ENCODE measurements at places on chromosomes 7 and 10.

- DNase-seq: no peak
These were observed 349.4 kb downstream of the EXOC4 start for GRCh38 chr7:133602291-133602690.

DNA sequence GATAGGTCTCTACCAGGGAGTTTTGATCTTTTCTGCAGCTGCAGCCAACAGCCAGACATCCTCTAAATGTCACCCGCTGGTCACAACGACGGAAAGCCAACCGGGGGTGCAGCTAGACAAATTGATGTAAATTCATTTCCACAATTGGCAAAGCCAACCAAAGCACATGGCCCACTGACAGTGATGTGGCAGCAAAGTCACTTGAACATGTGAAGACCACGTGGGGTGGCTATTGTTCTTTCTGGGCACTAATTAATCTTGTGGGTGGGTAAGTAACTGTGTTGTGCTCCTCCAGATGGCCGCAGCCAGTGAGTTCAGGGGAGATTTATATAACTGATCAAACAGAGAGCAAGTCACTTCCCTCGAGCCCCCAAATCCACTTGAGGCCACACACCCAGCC is 354.1 kb downstream of the ANKRD30A start:
- DNase-seq: no peak

DNA sequence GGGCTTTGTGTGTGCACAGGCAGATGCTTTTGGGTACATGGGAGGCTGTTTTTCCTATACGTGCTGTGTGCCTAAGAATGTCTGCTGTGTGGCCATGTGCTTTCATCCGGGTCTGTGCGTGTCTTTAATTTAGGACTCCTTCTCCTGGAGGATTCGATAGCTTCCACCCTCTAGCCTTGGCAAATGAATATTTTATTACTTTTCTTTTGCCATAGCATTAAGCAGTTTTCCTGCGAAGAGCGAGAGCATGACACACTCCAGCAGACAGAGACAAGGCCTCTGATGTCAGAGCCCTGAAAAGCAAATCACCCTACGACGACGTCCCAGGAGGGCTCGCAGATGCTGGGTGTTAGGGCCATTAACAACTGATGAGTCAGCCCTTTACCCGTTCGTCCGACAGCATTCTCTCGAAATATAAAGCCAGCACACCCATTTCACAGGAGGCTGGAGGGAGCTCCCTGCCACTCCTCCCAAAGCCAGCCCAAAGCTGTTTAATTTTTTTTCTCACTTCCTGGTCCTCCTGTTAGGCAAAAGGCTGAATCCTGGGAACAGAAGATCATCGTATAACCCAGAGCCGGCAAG is 311.3 kb upstream of the ZMIZ1 start:
- DNase-seq: no peak

DNA sequence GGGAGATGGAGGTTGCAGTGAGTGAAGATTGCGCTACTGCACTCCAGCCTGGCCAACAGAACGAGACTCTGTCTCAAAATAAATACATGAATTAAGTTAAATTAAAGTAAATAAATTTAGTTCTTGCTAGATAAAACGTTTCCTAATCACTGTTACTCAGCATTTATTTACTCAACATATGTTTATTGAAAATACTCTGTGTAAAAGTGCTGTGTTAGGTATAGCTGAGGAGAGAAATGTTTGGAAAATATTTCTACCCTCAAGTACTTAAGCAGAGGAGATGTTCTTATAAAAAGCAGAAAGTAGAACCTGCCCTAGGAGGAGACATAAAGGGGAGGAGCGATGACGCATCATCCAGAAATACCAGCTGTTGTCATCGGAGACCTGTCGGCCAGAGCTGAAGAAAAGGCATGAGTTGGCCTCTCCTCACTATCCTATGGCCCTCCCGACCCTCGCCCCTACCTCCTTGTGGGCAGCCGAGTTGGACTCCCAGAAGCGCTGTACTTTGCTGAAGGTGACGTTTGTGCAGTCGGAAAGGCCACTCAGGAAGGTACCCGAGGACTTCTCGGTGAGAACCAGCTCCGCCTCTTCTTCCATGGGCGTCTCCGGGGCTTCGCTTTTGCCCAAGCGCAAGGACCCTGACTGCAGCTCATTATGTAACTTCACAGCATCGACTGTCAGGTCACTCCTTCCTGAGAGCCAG is 1.1 kb downstream of the RRP12 start:
- peak; percentile 49 for DNase-seq

GRCh38 chr7:84199216-84199615 is 4.6 kb upstream of the SEMA3A start:
- no peak for DNase-seq

GRCh38 chr10:2456834-2457233 is 610.5 kb upstream of the PFKP start:
- no peak for DNase-seq

DNA sequence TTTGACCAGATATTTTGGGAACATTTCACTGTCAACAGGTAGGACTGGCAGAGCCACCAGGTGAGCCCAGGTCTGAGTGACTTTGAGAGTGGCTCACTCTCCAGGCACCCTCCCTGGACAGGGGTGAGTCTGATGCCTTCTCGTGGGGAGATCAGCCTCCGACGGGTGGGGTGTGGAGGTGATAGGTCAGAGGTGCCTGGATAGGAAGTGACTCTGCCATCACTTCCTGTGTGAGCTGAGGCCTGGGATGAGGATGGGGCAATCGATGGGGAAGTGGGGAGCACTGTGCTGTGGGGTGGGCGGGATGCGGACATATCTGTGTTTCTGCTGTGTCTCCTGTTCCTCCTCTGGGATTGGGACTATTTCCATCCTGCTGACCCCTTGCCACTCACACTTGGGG is 34.6 kb downstream of the IFT22 start:
- no peak for DNase-seq

DNA sequence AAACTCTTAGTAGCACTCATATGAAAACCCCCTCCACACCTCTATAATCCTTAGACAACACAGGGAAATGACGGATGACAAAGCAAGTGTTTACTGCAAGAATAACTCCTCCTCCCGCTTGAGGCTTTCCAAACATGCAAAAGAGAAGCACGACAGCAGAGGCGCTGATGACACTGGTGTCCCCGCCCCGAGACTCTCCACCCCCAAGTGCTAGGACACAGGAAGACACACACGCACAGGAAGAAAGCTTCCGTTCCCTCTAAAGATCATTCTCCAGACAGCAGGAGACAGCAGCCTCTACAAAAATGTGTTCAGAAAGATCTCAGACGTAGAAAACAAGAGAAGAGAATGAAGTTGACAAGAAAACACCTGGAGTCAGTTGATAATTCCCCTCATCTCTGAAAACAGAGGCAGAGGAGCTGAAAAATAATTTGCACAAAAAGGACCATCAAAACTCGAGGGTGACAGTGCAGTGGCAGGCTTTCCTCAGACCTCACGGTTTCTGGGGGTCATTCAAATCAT is 90.2 kb downstream of the DLG5 start:
- DNase-seq: peak; percentile 54

DNA sequence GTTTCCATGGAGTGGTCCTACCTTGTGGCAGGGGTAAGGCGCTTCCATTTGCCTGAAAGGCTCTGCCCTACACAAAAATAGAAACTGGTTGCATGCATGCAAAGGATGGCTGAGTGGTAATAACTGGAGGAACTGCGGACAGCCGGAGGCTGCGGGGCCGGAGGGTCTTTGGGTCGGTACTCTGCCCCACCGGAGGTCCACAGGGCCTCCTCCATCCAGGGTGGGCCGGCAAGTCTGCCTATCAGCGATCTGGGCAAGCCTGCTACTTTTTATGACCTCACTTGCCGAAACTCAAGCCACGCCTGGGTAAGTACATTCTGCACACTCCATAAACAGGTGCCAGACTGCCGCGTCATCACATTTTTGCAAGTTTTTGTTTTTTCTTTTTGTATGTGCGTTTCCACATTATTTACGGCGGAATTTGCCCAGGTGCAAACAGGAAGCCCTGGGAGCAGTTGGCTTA is 30.0 kb downstream of the TACC2 start:
- no peak for DNase-seq

- DNase-seq: no peak
These were observed 63.0 kb downstream of the VAX1 start for GRCh38 chr10:117075064-117075463.

GRCh38 chr10:3096149-3096548 is 28.8 kb downstream of the PFKP start:
- no peak for DNase-seq

DNA sequence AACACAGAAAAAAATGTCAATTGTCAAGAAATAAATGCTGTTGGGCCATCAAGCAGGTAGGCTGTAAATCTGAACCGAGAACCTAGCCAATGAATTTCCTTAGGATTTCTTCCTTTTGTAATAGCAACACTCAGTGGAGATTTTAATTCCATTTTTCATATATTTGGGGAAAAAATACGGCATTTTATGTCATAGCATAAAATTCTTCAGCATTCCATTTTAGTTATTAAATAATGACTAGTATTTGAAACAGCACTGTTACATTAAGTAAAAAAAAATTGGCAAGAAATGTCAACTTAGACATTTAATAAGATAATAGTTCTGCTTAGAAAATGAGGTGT is 12.3 kb upstream of the VIM start:
- DNase-seq: no peak

DNA sequence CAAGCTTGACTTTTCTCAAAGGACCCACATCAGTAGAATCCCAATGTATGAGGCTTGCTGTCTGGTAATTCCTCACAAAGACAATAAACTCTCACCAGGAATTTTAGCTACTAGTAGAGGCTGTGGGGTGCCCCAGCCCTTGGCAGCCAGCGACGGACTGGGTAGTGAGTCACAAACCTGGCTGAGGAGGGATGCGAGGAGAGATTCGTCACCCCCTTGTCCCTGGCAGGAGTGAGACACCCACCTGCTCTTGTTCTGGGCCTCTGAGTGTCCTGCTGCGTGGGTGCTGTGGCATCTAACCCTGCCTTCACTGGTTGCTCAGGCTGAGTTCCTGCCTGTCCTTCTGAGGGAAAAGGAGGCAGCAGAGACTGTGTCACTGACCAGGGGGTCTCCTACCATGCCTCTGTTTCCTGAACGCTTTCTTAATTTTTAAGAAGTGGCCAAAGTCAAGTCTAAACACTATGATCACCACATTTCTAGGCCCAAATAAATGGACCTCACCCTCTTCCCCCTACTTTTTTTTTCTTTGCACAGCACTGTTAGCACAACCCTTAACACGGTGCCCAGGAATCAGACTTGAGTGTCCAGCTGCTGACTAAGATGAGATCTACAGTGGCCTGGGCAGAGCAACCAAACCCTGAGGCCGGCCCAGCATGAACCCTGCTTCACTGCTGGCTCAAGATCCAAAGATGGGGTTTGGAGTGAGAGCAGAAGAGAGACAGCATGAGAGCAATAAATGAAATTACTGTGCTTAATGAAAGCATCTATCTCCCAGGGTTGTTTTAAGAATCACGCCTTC is 146.4 kb downstream of the ANLN start:
- DNase-seq: no peak

GRCh38 chr7:132455378-132455777 is 120.9 kb downstream of the PLXNA4 start:
- no peak for DNase-seq
